Smooth muscle cell of the coronary artery (primary cell): ENCODE measurements at places on chromosomes 7 and 10. TPM values are rescaled to one million over a fixed set of nuclear protein-coding genes. Genes with fewer than 3 reads are reported as not detected.

The MYH16 gene
- total RNA-seq: 0.08 TPM in 1 of 2 replicates, not detected in the other

The WNT8B gene
- total RNA-seq: not detected in 2 replicates

The CRPPA gene
- total RNA-seq: 0.83 and 1.2 TPM in 2 replicates

The PRRT4 gene
- total RNA-seq: not detected in 2 replicates

The HMX2 gene
- not detected in 2 replicates for total RNA-seq

The CNNM1 gene
- total RNA-seq: under 0.01 TPM in 2 replicates

The CLCN1 gene
- not detected in 2 replicates for total RNA-seq

The ABCC2 gene
- 0.15 and 1.1 TPM in 2 replicates for total RNA-seq

The THSD7A gene
- total RNA-seq: 0.12 and 0.38 TPM in 2 replicates

The REEP3 gene
- 28.1 and 33.5 TPM in 2 replicates for total RNA-seq

The IFIT1B gene
- not detected in 2 replicates for total RNA-seq

The PNLIPRP1 gene
- not detected in 2 replicates for total RNA-seq

The PNLIP gene
- not detected in 2 replicates for total RNA-seq

The EIF5AL1 gene
- total RNA-seq: 0.35 and 0.38 TPM in 2 replicates

The WAPL gene
- 40.1 and 52.3 TPM in 2 replicates for total RNA-seq

The RPEL1 gene
- total RNA-seq: 0.08 and 0.12 TPM in 2 replicates

The THAP5 gene
- total RNA-seq: 7.1 and 13.9 TPM in 2 replicates

The CASTOR2 gene
- 11.2 and 15.9 TPM in 2 replicates for total RNA-seq

The NPFFR1 gene
- not detected in 2 replicates for total RNA-seq

The FFAR4 gene
- not detected in 2 replicates for total RNA-seq

The CTNNA3 gene
- total RNA-seq: not detected in 2 replicates

The ACTR1A gene
- 73.4 and 142 TPM in 2 replicates for total RNA-seq

The CNPY1 gene
- total RNA-seq: not detected in 2 replicates

The CLDN4 gene
- total RNA-seq: 0.23 TPM in 2 replicates
